Bone marrow (tissue), 2 donors: ENCODE measurements at places on chromosomes 6 and 20.

GRCh38 chr6:89987830-89988229, 93.6 kb downstream of the GJA10 start:
- no peak for DNase-seq

DNA sequence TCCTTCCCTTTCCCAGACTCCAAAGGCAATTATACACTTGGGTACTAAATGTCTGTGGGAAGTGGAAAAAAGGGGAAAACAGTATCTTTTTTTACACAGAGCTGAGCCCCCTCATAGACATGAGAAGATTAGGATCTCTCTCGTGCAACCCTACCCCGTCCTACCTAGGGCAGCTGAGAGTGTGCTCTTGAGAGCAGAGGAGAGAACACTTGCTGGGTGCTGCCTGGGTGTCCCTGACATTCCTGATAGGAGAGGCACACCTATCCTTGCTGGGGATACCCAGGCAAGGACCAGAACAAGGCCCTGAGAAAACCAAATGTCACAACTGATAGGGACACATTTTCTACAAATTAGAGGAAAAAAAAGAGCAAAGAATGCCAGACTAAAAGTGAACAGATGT, 81.2 kb downstream of the PREP start:
- no peak for DNase-seq

DNA sequence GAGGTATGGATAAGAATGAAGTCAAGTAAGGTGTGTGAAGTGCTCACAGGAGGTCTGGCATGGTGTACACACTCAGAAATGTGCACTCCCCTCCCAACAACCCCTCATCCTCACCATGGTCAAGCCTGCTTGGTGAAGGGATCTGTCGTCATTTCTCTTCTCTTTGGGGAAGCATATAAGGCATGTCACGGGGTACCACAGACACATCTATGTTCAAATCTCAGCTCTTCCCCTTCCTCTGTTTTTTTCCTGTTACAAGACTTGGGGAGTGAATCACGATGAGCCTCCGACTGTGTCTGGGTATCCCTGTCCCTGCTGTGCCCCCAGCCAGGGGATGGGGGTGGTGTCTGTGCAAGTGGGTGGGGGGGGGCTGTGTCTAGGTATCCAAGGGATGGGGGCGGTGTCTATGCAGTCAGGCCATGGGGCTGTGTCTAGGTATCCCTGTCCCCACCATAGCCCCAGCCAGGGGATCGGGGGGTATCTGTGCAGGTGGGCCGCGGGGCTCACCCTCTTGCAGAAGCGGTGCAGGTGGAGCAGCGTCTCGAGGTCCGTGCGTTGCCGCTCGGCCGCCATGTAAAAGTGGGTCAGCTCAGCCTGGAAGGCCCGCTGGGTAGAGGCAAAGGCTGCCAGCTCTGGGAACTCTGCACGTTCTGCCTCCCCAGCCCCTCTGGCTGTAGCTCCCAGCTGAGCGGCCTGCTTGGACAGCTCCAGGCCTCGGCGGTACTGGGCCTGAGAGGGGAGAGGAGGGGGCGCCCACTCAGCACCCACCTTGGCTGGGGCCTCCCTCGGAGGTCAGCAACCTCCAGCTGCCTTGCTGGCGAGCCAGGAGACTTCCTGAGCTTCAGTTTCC, 43.6 kb downstream of the KIAA1755 start:
- DNase-seq: no peak

DNA sequence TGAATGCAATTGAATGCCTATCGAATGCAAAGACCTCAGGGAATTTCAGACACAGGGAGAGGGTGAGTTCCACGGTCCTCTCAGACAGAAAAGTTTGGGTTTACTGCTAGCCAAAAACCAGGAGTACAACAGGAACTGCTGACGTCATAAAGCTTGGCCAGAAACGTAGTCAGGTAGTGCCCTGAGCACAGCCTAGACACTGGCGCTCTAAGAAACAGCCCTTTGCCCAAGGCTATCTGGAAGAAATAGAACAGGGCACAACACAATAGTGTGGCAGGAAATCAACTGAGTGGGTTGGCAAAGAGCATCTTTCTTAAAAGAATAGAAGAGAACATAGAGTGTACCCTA, 58.0 kb downstream of the GFOD1 start:
- no peak for DNase-seq

- no peak for DNase-seq
Observed at GRCh38 chr20:55596431-55596830, 408.9 kb downstream of the CBLN4 start.

- DNase-seq: no peak
Observed at GRCh38 chr20:36097337-36098151, 57.0 kb upstream of the EPB41L1 start.

DNA sequence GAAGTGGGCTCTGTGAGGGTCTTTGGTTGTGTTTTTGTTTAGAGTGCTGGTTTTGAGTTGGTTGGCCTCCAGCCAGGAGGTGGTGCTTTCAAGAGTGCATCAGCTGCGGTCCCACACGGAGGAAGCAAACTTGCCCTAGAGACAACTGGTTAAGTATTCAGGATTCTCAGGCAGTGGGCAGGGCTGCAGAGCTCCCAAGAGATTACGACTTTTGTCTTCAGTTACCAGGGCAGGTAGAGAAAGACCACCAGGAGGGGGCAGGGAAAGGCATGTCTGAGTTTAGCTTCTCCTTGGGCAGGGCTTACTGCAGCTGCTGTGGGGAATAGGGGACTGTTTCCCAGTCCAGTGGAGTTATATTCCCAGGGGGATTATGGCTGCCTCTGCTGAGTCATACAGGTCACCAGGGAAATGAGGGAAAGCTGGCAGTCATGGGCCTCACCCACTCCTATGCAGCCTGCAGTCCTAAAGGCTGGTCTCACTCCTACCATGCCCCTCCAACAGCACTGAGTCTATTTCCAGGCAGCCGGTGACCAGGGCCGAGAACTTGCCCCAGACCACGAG, 64.3 kb downstream of the TTI1 start:
- no peak for DNase-seq

DNA sequence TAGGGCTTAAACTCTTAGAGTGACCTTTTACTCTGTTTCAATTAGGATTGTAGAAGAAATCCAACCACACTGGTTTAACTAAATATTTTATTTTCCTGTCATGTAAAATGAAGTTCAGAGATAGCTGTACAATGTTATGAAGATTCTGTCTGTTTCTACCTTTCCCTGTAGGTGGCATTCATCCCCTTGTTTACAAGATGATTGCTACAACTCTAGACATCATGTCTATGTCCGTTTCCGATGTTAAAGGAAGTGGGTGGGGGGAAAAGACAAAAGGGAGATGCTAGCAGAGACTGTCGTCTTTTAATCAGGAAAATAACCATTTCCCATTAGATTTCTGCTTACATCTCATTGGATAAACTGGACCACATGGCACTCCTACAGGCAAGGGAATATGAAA, 30.9 kb upstream of the RIMS1 start:
- no peak for DNase-seq

- DNase-seq: no peak
Observed at GRCh38 chr20:42095221-42095620, 477.0 kb upstream of the CHD6 start.

DNA sequence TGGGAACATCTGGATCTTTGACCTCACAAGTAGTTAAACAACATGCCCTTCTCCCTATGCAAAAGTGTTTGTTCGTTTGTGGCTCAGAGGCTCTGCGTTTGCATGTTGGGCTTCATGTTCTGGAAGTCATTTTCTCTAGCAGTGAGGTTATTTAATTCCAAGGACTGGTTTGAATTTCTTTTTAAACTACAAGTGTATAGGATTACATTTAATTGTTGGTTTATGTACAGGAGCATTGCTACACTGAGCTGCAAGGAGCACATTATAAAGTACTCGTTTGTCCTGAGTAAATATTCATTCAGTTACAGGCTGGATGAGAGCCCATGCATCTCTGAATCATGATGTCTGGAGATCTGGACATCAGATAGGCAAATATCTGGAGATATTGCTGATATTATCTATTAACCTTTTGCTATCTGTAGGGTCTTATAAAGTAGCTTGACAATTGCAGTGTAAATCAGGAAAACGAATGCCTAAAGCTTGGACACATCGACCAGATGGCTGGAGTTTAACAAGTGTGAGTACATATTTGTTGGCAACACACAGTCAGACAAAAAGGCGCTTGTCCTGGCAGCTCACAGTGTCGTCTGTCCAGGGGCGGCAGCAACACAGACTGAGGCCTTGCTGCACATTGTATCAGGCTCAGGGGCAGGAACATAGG, 84.6 kb downstream of the PDE7B start:
- no peak for DNase-seq

GRCh38 chr6:34412643-34413214, 13.1 kb downstream of the RPS10 start:
- no peak for DNase-seq

DNA sequence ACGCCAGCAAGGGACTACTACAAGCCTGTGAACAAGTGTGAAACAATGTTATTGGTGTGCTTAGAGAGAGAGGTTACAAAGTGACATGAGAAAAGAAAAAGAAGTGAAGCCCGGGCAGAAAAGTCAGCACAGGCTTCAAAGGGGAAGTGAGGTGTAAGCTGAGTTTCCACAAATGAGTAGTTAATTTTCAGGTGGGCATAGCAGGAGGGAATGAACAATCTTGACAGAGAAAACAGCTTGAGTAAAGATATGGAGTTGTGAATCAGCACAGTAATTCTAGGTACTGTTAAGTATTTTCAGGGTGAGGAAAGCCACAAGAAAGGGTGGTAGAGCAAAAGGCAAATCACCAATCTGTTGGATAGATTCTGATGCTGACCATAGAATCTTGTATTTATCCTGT, 4.3 kb downstream of the KCNQ5 start:
- no peak for DNase-seq

DNA sequence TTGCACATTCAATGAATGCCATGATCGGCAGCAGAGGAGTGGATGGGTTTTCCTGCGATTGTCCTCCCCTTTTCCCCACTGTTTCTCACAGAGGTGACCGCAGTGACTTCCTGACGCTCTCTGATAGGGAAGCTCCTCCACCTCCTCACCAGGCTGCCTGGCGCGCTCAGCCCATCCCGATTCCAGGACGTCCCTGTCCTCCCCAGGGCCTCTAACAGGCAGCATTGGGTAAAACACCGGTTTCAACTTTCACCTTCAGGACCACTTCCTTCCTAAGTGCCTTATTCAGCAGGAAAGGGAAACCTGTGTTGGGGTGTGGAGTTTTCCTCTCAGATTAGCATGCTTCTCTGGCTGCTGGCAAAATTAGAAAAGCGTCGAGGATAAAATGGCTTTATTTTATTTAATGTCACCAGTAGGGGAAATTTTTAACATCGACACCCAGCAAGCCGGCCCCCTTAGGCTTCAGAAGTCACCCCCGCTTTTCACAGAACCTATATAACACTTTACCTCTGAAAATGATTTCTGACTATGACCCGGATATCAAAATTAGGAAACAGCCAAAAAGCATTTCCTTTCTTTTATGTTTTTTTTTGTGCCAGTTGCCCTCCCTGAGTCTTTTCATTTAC, 570.4 kb upstream of the GJE1 start:
- peak; percentile 7 for DNase-seq
